NCI-H2171 treated with DMSO at 0.1 percent for 48 hours (cell line): ENCODE measurements at places on chromosomes 6 and 20.
A peak's percentile ranks its signal among the peaks of the same experiment; 100 is the strongest.

DNA sequence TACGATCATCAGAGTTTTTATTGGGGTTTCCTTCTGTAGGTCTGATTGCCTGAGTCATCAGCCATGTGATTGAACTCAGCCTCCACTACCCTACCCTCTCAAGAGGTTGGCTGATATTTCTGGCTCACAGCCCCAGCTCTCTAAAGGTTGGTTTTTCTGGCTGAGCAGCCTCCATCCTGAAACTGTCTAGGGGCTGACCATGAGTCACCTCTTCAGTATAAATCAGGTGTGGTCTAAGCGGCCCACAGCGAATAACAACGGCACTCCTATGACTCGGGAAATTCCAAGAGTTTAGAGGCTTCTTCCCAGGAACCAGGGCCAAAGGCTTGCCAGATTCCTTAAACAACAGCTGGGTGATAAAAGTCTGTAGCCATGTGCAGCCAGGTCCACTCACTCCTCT, 115.5 kb downstream of the SOD2 start:
- no peak for DNase-seq

- DNase-seq: no peak
Observed at GRCh38 chr6:166556336-166556735, 30.1 kb downstream of the RAMACL start.

GRCh38 chr6:72676995-72677394, 55.1 kb downstream of the KCNQ5 start:
- DNase-seq: no peak

- DNase-seq: peak; percentile 17
Observed at GRCh38 chr20:34037767-34038166, 44.1 kb downstream of the RALY start.

GRCh38 chr20:11582060-11582459, 335.6 kb upstream of the BTBD3 start:
- no peak for DNase-seq

DNA sequence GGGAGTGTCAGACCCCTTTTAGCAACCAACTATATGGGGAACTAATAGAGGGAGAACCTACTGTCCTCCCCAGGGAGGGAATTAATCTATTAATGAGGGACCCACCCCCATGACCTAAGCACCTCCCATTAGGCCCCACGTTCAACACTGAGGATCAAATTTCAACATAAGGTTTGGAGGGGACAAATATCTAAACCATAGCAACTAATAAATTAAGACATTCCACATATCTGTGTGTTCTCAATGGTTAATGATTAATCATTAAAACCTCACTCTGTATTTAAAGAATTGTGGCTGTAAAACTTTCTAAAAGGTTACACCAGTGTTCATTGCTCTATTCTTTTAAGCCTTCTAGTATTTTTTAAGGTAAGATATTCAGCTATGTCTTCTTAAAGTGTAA, 500.4 kb upstream of the SULF2 start:
- DNase-seq: no peak
